Posterior cingulate gyrus (tissue), 11 donors: ENCODE measurements at places on chromosomes 7 and 10.
A peak's percentile ranks its signal among the peaks of the same experiment; 100 is the strongest.

GRCh38 chr7:70436790-70437350 is 695.1 kb upstream of the GALNT17 start:
- no peak for DNase-seq

GRCh38 chr7:132112657-132113056 is 463.6 kb downstream of the PLXNA4 start:
- no peak for DNase-seq

DNA sequence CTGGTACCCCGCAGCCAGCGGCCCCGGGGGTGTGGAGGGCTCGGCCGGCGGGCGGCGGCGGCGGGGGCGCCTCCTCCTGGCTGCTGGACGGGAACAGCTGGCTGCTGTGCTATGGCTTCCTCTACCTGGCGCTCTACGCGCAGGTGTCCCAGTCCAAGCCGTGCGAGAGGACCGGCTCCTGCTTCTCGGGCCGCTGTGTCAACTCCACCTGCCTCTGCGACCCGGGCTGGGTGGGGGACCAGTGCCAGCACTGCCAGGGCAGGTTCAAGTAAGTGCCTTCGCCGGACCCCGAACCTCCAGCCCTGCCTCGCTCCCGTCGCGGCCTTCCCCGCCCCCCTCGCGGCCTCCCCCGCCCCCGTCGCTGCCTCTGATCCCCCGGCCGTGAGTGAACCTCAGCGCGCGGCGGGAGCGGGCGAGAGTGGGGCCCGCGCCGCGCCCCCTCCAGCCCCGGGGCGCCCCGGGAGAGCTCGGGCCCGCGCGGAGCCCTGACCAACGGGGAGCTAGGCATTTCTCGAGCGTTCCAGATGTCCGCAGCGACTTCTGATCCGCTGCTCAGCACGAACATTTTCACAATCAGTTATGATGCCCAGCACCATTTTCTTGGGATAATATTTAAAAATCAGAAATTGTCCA is 727 bp downstream of the ATRNL1 start:
- DNase-seq: peak; percentile 9

DNA sequence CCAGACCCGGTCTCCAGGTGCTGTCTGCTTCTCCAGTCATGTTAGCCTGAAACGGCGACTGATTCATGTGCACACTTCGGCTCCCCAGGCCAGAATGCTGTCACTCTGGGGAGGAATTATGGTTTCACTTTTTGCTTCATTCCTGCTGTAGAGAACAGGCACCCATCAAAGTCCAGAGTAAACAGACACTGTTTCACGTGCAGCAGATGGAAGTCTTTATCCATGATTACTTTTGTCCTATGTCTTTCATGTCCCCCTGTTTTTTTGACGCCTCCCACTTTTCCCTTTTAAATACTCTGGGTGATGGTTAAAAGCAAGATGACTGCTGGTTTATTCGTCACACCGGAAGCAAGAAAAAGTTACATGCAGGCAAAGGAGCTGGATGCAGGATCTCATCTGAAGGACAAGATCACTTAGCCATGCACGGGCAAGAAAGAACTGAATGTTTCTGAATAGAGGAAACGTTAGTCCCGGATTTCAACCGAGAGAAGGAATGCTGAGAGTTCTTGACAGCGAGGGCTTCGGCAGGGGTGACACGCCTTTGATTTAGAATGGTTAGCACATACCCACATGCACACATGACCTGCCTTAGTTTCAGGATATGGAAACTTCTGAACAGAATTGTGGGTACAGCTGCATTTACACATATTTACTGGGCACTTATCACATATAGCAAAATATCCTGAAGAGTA is 250.0 kb upstream of the KLF6 start:
- no peak for DNase-seq

- no peak for DNase-seq
Observed at GRCh38 chr7:117297606-117298005, 25.3 kb downstream of the WNT2 start.

- no peak for DNase-seq
Observed at GRCh38 chr10:77114181-77114821, 523.3 kb downstream of the KCNMA1 start.

DNA sequence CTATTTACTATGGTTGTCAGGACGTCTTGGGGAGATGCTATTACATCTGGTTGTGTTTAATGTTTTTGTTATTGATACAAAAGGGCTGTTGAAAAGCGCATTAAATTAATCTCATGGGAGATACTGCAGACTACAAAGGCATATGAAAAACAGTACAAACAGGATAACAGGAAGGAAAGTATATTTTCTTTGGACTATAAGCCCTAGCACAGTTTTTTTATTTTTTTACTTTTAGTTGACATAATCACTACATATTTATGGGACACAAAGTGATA is 341.3 kb downstream of the ARL4A start:
- DNase-seq: no peak

DNA sequence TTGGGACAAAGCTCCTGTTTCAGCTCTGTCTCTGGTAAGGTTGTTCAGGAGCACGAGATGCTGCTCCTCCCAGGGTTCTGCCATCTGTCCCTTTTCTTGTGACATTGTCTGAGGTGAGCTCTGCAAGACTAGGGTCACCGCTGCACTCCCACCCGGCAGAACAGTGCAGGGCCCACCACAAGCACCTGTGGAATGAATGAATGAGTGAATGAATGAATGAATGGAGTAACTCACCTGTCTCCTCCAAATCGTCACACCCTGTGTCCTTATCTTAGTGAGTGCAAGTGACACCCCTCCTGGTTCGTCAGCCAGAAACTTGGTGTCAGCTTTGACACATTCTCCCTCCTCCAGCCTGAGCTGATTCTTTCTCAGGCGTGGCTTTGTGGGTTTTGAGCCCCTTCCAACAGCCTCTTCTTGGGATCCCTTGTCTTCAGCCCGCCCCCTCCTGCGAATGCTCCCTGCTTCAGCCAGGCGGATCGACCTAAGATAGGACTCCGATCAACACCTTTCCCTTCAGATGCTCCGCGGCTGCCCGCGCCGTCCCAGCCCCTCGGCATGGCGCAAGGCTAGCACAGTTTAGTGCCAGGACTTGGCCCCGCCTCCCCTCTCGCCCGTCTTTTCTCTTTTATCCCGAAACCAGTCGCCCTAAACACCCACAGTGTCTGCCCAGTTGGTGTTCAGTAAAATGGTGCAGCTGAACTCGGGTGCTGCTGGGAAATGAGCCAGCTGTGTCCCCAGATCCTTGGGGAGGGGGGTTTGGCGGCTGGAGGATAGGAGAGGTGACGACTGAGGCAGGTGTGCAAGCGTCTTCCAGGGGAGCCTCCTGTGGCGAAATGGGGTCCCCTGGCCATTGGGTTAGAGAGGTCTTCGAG is 89.3 kb downstream of the BEND7 start:
- no peak for DNase-seq

DNA sequence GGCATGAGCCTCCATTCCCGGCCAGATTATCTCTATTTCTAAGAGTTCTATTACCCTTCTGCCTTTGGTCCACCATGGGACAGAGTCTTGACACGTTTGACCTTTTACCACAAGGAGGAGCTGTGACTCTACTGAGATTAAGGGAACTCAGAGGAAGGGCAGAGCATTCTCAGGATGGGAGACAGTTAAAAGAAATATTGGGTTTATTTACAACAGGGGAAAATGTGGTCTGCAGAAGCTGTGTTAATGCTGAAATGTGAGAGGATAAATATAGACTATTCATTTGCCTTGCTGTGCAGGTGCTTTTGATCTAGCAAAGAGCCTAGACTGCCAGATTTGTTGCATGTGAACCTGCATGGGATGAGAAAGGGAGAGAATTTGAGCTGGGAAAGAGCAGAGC is 45.8 kb upstream of the PRSS58 start:
- no peak for DNase-seq

DNA sequence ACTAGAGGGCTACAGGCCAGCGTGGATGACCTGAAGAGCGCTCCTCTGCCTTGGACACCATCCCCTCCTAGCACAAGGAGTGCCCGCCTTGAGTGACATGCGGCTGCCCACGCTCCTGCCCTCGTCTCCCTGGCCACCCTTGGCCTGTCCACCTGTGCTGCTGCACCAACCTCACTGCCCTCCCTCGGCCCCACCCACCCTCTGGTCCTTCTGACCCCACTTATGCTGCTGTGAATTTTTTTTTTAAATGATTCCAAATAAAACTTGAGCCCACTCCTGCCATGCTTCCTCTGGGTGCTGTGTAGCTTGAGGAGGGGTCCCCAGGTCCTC is 4.5 kb downstream of the SNCG start:
- no peak for DNase-seq

GRCh38 chr7:48390388-48391327 is 219.4 kb downstream of the ABCA13 start:
- DNase-seq: no peak

DNA sequence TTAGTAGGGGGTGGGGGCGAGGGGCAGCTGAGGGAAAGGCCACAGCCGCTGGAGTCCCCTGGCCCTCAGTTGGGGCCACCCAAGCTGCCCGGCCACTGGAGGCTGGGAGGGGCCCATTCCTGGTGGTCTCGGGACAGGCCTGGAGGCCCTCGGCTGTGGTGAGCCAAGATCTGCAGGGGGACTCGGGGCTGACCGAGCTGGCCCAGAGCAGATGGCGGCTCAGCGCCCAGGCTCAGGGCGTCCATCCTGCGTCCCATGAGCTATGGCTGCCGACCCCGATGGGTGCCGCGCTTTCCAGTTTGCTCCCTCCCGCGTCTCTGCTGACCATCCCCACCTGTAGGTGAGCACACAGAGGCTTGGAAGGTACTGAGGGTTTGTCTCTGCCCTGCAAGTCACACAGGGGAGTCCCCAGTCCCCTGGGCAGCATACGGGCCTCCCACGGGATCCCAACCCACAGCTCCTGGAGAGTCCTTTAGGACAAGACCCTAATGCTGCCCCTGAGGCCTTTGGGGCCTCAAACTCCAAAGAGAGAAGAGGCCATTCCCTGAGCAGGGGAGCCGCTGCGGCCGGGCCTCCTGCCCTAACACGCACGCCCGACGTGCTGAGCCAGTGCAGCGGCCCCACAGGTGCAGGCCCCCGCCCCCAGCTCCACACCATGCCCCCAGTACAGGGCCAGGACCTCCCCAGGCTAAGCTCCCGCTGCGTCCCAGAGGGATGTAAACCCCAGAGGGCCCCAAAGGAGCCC is 107.2 kb downstream of the MICALL2 start:
- DNase-seq: peak; percentile 72

- no peak for DNase-seq
Observed at GRCh38 chr7:32378988-32379387, 111.2 kb downstream of the LSM5 start.

- DNase-seq: no peak
Observed at GRCh38 chr10:124236816-124237215, 143.4 kb upstream of the CHST15 start.

- DNase-seq: no peak
Observed at GRCh38 chr7:83824214-83824613, 175.3 kb upstream of the SEMA3E start.

DNA sequence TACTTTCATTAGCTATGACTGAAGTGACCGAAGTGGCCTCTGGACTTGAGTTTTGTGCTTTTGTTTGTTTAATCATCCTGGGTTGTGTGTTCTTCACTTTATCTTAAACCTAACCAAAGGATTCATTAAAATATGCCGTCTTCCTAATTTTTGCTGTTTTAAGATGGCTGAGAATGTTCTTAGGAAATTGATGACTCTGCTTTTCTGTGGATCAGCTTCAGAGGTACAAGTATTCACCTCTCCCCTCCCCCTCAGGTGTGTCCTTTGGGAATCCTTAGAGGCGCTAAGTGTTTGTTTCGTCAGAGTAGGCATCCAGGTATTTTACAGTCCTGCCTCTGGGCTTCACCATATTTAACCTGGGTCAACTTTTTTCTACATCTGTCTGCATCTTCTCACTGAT is 1.1 kb downstream of the CCDC126 start:
- no peak for DNase-seq

DNA sequence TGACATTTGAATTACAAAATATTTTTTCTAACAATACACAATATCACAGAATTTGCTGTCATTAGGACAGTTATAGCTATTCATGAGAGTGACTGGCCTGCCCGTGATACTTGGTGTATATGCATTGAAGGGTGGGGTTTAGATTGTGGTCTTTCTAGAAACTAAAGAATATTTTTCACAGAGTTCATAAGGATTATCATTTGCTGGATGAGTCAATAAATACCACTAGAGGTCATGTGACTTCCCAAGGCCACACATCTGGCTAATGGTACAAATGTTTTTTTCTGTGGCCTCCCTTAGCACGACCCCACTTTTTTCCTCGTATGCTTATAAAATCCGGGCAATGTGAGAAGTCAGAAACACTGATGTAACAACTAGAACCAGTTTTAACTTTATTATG is 5.2 kb downstream of the OPTN start:
- no peak for DNase-seq

- peak; percentile 72 for DNase-seq
Observed at GRCh38 chr10:104120903-104121484, 977 bp upstream of the SFR1 start.

DNA sequence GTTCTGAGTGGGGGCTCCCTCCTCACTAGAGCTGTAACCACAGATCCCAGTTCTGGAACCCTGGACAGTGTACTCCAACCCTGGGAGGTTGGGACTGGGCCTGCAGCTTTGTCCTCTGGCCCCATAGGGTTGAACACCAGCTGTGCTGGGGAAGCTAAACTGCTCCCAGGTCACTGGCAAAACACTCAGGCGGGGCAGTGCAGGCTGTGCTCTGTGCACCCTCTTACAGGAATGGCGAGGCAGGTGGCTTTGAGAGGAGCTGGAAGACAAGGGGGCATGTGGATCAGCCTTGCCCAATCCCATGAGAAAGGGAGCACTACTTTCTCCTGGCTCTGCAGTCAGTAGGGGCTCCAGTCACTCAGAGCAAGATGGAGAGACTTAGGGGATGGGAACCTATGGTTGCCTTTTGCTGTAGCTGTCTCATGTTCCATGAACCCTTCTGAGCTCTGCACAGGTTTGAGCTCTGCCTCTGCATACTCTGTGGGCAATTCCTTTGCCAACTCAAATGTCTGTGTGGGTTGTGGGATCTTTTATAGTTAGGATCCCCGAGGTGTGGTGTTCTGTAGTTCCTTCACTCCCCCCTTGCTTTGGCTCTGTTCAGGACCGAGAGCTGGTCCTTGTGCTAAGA is 90.7 kb downstream of the SLC25A40 start:
- no peak for DNase-seq

DNA sequence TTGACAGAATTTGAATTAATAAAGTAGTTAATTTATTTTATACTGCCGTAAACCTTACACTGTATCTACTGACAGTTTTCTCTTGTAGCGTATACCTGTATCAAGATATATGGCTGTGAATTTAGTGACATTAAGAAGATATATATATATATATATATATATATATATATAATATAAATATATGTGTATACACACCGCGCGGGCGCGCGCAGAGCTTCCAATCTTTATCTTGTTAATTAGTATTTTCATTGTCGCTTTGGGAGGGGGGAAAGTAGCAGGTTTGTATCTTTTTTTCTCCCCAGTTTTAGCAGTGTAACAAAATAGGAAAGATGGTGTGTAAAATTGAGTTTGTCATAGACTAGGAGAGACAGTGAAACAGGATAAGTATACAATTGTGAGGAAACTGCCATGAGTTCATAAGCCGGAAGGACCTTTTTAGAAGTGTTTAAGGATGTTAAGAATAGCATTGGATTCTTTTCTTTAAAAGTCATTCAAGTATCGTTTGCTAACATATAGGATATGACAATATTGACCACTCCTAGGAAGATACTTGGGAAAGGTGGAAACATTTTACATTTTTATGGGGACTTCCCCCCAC is 2.0 kb downstream of the PLEKHA1 start:
- no peak for DNase-seq

- no peak for DNase-seq
Observed at GRCh38 chr10:11225935-11226334, 208.3 kb downstream of the CELF2 start.

GRCh38 chr10:28125701-28126100 is 126.8 kb upstream of the ODAD2 start:
- DNase-seq: no peak

- DNase-seq: no peak
Observed at GRCh38 chr7:34016876-34017275, 111.5 kb downstream of the BMPER start.
